ENCODE measurements at places on chromosomes 16 and 17. TPM values are rescaled to one million over a fixed set of nuclear protein-coding genes. Genes with fewer than 3 reads are reported as not detected.

YBX2 gene
- total RNA-seq: 1.8 TPM

UMOD gene
- total RNA-seq: not detected

FLOT2 gene
- total RNA-seq: 99.0 TPM

DOC2A gene
- total RNA-seq: 0.28 TPM

SLFN12 gene
- 15.0 TPM for total RNA-seq

IKZF3 gene
- 1.6 TPM for total RNA-seq

OTOP3 gene
- total RNA-seq: not detected

TSR1 gene
- total RNA-seq: 20.8 TPM

PIK3R6 gene
- 2.1 TPM for total RNA-seq

TVP23A gene
- total RNA-seq: 3.7 TPM
